Activated CD4-positive, CD25-positive, alpha-beta regulatory T cell treated with anti-CD3 and anti-CD28 coated beads, Interleukin-2, amount 50 U/mL, for 24 hours (primary cell): ENCODE measurements at places on chromosomes 6 and 20.

GRCh38 chr6:170031684-170032121, 259.2 kb downstream of the DLL1 start:
- no peak for ATAC-seq

DNA sequence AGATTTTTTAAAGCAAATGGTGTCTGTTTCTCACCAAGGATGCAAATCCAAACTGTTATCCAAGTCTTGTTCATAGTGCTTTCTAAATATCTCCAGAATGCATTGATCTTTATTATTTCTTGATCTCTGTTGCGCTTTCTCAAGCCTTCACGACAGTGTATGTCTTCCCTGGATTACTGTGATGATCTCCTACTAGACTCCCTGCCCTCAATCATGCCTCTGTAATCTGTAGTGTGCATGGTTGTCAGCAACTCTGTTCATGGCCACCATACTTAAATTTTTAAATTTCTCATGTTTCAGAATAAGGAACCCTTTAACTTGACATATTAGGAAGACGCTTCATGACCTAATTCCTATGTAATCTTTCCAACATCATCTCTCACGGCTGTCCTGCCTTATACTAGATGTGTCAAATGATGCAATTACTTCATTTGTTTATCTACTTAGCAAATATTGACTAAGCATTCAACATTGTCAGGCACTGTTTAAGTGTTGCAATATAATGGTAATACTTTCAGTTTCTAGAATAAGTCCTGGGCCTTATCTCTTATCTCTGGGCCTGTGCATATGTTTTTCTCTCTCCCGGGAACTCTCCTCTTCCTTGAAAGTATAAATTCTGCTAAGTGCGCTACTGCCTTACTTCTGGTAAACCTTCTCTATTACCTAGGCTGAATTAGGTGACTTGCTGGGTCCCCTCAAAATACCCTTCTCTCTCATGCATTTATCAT, 25.6 kb upstream of the AHI1 start:
- ATAC-seq = no peak

- ATAC-seq = no peak
These were observed 20.7 kb downstream of the GATA5 start for GRCh38 chr20:62454904-62455636.

GRCh38 chr20:61002090-61002489, 250.0 kb upstream of the CDH4 start:
- no peak for ATAC-seq

DNA sequence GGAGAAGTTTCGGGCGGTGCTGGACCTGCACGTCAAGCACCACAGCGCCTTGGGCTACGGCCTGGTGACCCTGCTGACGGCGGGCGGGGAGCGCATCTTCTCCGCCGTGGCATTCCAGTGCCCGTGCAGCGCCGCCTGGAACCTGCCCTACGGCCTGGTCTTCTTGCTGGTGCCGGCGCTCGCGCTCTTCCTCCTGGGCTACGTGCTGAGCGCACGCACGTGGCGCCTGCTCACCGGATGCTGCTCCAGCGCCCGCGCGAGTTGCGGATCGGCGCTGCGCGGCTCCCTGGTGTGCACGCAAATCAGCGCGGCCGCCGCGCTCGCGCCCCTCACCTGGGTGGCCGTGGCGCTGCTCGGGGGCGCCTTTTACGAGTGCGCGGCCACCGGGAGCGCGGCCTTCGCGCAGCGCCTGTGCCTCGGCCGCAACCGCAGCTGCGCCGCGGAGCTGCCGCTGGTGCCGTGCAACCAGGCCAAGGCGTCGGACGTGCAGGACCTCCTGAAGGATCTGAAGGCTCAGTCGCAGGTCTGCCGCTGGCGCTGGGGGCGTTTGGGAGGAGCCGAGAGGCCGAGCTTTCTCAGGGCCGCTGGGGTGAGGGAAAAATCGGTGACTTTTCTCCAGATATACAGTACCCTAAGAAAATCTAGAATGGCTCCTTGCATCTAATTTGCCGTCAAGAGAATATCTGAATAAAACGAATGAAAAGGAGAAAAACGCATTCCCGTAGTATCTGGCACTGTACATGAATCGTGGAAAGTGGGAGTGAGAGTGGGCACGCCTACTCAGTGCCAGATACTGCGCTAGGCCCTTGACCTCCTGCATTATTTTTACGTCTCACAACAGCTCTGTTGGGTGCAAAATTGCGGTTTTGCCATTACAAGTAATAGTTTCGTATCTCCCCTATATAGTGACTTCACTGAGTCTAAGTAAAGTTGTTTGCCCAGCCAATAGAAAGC, 1.0 kb downstream of the CALHM6 start:
- peak; percentile 74 for ATAC-seq

GRCh38 chr6:57305107-57305506, 12.3 kb upstream of the PRIM2 start:
- no peak for ATAC-seq

- no peak for ATAC-seq
These were observed 191.1 kb downstream of the SAMD5 start for GRCh38 chr6:147699637-147700036.

DNA sequence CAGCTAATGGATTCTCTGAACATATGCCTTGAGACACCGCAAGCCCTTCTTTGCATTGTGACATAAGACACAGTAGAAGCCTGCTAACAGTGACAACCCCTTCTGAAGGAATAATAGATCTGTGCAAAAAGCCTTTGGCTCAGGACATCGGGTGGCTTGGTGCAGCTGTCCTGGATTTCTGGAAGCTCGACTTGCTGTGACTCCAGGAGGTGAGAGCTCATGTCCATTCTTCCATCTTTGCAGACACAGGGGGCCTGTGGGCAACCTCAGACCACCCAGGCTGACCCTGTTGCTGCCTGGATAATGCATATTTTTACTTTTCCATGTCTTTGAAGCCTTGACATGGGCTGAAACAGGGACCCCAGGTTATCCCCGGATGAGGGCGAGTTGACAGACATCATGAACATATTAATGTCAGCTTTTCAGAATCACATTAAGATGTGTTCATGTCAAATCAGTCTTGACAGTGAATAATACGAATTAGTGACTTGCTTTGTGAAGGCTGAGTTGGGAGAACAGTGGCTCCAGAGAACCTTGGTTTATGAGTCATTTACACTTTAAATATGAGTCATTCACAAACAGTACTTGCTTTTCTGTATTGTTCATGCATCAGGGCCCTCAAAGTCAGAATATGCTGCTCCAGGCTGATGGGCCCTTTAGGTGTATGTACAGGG, 66.8 kb upstream of the IYD start:
- peak; percentile 90 for ATAC-seq

GRCh38 chr20:18506744-18507143, 996 bp upstream of the SEC23B start:
- no peak for ATAC-seq

- ATAC-seq = no peak
These were observed 87.8 kb downstream of the L3MBTL3 start for GRCh38 chr6:130105996-130106704.

GRCh38 chr6:8170754-8171153, 68.4 kb upstream of the EEF1E1 start:
- ATAC-seq = no peak

GRCh38 chr20:1822564-1823449, 72.4 kb upstream of the SIRPA start:
- ATAC-seq = no peak

DNA sequence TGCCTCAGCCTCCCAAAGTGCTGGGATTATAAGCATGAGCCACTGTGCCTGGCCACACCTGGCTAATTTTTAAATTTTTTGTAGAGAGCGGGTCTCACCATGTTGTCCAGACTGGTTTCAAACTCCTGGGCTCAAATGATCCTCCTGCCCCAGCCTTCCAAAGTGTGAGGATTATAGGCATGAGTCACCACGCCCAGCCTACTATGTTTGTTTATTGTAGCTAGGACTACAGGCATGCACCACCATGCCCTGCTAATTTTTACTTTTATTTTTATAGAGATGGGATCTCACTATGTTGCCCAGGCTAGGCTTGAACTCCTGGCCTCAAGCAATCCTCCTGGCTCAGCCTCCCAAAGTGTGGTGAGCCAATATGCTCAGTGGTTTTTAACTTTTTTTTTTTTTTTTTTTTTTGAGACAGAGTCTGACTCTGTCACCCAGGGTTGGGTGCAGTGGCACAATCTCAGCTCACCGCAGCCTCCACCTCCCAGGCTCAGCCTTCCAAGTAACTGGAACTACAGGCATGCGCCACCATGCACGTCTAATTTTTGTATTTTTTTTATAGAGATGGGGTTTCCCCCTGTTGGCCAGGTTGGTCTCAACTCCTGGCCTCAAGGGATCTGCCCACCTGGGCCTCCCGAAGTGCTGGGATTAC, 12.0 kb upstream of the DDX43 start:
- no peak for ATAC-seq

DNA sequence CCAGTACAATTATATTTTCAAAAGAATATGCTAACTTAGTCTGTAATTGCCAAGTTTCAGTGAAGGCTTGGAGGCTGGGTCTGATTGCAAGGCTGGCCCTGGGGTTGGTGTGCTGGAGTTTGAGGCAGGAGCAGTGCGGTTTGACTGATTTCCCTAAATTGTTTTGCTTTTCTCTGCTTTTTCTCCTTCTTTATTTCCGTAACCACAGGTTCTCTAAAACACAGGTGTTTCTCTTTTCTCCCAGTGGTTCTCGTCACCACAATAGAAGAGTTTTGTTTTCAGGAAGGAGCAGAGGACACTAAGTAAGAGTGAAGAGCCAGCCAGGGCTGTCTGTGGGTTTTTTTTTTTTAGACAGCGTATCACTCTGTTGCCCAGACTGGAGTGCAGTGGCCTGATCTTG, 8.2 kb upstream of the SNX9 start:
- ATAC-seq = peak; percentile 21

GRCh38 chr6:487956-488355, 96.4 kb downstream of the IRF4 start:
- ATAC-seq = no peak

- no peak for ATAC-seq
These were observed 80.5 kb upstream of the GPR6 start for GRCh38 chr6:109897561-109898080.

DNA sequence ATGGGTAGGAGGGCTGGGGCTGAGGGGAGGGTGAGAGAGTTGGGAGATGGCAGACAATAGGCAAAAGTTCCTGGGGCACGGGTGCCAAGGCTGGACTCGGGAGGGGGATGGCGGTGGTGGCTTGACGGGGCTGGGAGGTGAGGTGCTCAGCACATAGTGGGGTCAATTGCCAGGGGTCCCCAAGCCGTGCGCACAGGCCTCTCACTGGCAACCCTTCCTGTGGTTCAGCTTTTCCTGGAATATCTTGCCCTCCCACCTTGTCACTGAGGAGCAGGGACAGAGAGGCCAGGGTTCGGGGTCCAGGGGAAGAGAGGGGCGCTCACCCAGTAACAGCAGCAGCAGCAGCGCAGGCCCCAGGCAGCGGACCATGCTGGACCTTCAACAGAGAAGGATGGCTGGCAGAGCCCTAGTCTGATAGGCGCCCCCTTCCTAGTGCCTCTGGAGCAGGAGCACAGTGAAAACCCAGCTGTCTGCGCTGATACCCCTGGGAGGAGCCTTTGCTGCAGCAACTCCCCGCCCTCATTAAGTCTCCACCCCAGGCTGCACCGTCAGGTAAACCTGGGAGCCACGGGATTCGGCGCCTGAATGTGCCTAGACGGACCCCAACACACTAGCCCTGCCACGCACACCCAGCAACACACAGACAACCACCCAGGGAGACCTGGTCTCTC, at the start of gene GFRA4:
TSS of gene GFRA4 (minus strand) at position 369 of the 671 bp plus-strand sequence. CDS start at position 369, 0 bp downstream.
- no peak for ATAC-seq

DNA sequence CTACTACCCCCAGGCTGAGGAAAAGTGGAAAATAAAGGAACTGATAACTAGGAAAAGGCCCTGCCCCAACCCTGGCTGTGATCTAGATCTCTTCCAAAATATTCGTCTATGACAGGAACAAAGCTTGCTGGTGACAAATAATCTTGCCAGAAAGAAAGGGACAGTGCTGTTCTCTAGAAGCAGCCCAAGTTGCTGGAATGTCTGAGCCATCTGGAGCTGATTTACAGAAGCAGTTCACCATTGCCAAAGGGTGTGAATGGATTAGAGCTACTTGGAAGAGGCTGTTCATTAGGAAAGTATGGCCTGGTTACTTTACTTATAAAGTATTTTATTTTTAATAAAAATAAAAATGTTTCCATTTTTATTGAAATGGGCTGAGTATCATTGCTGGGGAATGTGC, 146.3 kb downstream of the EPM2A start:
- ATAC-seq = no peak

DNA sequence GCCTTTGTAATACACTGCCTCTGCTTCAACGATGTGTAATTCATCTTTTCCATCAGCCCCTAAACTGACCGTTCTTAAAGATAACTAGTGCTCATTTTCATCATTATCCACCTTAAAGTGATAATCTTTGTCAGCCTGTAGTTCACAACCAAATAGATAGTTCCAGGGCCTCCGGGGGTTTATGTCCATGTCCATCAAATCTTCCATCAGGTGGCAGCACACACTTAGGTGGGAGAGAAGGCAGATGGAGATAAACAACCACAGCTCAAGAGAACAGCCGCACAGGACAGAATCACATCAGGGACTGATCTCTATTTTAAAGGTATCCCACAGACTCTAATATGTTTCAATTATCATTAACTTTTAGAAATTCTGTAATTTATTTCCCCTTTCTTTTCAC, 90.9 kb downstream of the LMBRD1 start:
- no peak for ATAC-seq

DNA sequence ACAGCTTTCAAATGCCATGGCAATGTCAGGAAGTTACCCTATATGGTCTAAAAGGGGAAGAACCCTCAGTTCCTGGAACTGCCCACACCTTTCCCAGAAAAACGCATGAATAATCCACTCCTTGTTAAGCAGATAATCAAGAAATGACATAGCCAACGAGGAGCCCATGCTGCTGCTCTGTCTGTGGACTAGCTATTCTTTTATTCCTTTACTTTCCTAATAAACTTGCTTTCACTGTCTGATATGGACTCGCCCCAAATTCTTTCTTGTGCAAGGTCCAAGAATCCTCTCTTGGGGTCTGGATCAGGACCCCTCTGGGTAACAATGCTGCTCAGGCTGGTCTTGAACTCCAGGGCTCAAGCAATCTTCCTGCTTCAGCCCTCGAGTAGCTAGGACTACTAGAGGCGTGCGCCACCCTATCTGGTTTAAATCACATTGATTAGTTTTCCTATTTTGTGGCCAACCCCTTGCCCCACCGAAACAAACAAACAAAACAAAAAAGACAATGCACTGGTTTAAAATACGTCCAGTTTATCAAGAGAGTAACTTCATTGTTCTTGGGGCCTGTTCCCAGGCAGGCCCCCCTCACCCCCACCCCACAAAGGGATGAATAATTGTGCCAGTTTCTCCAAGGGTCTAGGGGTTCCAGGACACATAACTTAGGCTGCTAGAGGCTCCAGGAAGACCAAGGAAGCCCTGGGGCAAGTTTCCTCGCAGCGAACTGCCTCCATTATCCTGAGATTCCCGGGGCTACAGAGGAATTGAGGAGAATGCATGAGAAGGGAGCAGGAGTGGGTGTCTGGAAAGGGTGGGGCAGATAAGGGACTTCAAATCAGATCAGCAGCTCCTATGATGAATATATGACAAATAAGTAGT, 10.1 kb upstream of the AKAP12 start:
- ATAC-seq = no peak

GRCh38 chr6:107330168-107330567, 129.2 kb downstream of the PDSS2 start:
- ATAC-seq = peak; percentile 81

GRCh38 chr20:37703035-37703845, 9.4 kb downstream of the CTNNBL1 start:
- no peak for ATAC-seq

- ATAC-seq = peak; percentile 65
These were observed 113.0 kb downstream of the MANEA start for GRCh38 chr6:95690328-95690727.

- ATAC-seq = no peak
These were observed 421.8 kb upstream of the JARID2 start for GRCh38 chr6:14824060-14824459.
